ENCODE measurements at places on chromosomes 1 and 21. TPM values are rescaled to one million over a fixed set of nuclear protein-coding genes. Genes with fewer than 3 reads are reported as not detected.

Gene CXADR
- total RNA-seq = 19.9 TPM

Gene NEGR1
- 3.1 TPM for total RNA-seq

- DNase-seq = no peak
Observed at GRCh38 chr1:106768501-106768900, 288.0 kb upstream of the PRMT6 start.

DNA sequence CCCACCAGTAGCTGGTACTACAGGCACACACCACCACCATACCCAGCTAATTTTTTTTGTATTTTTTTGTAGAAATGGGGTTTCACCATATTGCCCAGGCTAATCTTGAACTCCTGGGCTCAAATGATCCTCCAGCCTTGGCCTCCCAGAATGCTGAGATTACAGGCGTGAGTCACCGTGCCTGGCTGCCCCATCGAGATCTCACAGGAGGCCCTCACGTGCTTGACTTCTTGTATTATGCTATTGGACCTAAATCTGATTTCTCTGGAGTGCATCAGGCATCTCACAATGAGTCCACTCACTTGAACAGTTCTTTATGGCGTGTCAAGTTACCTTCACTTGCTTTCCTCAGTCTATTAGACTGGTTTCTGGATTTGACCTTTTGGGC, 9.3 kb upstream of the RSRP1 start:
- no peak for DNase-seq

DNA sequence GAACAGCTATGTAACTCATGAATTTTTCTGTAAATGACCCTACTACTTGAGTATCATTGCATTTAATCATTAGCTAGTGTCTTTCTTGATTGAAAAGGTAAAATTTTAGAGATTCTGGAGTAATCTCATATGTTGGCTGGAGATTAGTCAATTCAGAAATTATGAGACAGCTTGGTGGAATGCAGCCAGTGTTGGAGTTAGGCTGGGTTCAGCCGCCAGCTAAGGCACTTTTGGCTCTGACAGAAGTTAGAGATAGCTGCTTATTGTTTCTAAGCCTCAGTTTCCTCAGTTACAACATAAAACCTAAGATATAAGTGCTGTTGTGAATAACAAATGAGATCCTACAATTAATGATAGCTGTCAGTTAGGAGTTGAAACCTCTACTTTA, 49.4 kb downstream of the TBCE start:
- no peak for DNase-seq

- DNase-seq = no peak
Observed at GRCh38 chr1:109247401-109248365, 1.7 kb upstream of the CELSR2 start.

Measured in upper lobe of left lung (tissue), 6 donors.